Stimulated activated CD4-positive, alpha-beta T cell treated with anti-CD3 and anti-CD28 coated beads, Interleukin-4, amount 100 ng/mL, for 4 hours (primary cell): ENCODE measurements at places on chromosomes 16 and 17.
A peak's percentile ranks its signal among the peaks of the same experiment; 100 is the strongest.

DNA sequence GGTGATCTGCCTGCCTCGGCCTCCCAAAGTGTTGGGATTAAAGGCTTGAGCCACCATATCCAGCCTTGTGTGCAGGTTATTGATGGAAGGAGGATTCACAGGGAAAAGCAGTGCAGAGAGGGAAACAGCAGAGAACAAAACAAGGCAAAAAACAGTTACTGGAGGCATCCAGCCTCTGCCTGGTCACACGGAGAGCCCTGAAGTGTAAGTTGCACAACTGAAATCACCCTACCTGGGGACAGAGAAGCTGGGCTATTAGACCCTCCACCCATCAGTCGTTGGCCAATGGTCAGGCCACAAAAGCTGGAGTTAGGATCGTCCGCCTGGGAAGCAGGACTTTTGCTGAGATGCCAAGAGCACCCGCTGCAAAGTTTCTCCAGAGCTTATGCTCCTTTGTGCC is 57.9 kb upstream of the BCO1 start:
- no peak for DNase-seq

DNA sequence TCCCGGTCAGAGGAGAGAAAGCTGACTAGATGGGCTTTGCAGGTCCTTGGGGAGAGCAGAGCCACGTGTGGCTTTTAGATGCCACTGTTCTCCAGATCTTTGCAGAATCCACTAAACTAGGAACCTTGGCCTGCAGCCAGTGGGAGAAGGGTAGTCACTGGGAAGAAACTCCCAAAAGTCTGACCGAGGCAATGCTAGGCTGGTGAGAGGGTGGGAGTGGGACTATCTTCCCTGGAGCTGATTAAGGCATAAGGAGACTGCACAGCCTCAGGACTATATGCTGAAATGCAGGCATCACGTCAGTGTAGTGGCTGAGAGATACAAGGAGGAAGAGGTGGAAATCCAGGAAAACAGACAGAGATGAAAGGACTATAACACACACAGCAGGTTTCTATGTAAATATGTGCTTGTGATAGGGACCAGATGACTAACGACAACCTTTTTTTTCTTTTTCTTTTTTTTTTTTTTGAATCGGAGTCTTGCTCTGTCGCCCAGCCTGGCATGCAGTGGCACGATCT is 2.2 kb upstream of the GSDMA start:
- no peak for DNase-seq

- DNase-seq, result peak; percentile 53
Measured at GRCh38 chr17:58337210-58337599, 8.6 kb upstream of the TSPOAP1 start.

DNA sequence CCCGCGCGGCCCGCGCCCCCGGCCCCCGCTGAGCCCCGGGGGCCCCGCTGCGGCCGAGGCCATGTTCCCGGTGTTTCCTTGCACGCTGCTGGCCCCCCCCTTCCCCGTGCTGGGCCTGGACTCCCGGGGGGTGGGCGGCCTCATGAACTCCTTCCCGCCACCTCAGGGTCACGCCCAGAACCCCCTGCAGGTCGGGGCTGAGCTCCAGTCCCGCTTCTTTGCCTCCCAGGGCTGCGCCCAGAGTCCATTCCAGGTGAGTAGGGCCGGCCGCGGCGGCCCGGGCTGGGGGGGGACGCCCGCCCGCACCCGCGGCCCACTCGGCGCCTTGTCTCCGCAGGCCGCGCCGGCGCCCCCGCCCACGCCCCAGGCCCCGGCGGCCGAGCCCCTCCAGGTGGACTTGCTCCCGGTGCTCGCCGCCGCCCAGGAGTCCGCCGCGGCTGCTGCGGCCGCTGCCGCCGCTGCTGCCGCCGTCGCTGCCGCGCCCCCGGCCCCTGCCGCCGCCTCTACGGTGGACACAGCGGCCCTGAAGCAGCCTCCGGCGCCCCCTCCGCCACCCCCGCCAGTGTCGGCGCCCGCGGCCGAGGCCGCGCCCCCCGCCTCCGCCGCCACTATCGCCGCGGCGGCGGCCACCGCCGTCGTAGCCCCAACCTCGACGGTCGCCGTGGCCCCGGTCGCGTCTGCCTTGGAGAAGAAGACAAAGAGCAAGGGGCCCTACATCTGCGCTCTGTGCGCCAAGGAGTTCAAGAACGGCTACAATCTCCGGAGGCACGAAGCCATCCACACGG is 504 bp downstream of the MAZ start:
- DNase-seq, result peak; percentile 58

GRCh38 chr17:8496081-8496480 is 60.4 kb downstream of the NDEL1 start:
- no peak for DNase-seq

- no peak for DNase-seq
Measured at GRCh38 chr16:2881783-2882649, 999 bp upstream of the FLYWCH2 start.

- no peak for DNase-seq
Measured at GRCh38 chr17:1746975-1747543, 4.4 kb downstream of the SERPINF2 start.

DNA sequence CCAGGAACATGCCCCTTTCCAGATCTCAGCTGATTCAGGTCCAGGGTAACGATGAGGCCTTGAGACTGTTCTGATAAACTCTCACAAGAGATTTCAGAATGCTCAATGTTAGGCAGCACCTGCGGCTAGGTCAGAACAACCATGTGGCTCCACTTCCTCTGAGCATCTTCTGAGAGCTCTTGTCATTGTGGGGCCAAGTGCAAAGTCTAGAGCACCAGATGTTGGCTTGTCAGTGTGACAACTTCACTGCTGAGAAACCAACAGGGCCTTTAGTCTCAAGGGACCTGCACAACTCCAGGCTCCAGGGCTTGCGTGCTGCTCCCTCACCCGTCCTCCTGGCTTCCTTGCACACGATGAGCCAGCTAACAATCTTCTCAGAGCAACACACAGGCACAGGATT is 29.0 kb downstream of the FCSK start:
- DNase-seq, result no peak

GRCh38 chr16:11384956-11385586 is 39.8 kb downstream of the RMI2 start:
- DNase-seq, result no peak

DNA sequence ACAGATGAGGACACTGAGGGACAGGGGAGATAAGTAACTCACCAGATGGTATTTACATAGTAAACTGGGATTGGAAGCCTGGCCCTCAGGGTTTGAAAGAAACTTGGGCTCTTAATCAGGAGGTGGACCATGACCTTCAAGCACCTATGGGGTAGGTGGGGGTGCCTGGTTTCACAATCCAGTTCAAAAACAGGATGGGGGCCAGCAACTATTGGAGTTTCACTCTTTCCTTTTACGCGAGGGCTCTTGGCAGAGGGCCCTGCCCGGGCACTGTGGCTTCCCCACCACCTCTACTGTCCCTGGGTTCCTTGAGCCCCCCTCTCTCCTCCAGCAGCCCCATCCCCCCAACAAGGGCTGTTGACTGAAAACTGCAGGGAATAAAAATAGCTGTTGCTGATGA is 11.3 kb upstream of the PRR29 start:
- no peak for DNase-seq

DNA sequence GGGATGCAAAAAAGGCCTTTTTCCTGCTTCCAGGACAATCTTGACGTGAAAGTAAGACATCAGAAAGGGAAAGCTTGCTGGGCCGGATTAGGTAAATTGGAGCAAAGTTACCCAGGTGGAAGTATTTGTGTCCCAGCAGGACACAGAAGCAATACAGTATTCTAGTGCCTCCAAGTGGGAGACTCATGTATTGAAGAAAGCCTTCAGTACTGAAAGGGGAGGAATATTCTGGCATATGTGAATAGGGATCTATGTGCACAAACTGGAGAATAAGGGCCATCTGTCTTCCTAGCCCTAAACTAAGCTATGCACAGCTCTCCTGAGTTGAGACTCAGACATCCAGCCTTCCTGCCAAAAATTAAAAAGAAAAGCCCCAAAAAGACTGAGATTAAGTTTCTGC is 327.3 kb upstream of the CDH8 start:
- DNase-seq, result no peak

- DNase-seq, result no peak
Measured at GRCh38 chr17:64165347-64165746, 35.4 kb upstream of the ERN1 start.

DNA sequence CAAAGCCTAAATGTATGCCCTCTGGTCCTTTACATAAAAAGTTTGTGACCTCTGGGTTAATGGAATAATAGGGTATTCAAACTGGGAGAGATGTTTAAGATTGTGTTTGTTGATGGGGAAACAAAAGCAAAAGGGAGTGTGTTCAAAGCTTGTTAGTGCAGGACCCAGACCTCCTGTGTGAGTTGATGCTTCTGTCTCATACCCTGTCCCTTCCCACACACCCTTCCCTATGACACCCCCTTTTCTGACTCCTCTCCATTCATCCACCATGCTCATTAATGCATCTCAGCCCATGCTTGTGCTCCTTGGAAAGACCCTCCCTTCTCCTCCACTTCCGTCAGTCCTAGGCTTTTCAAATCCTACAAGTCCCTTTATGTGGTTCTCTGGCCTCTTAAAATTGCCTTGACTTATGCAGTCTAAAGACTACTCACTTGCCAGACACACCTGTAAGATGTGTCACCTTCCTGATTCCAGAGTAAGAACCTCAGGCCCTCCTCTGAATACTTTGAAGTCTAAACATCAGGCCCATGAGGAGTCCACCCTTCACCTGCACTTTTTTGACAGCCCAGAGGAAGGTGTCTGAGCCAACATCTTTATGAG is 128.0 kb upstream of the CACNG5 start:
- DNase-seq, result no peak

DNA sequence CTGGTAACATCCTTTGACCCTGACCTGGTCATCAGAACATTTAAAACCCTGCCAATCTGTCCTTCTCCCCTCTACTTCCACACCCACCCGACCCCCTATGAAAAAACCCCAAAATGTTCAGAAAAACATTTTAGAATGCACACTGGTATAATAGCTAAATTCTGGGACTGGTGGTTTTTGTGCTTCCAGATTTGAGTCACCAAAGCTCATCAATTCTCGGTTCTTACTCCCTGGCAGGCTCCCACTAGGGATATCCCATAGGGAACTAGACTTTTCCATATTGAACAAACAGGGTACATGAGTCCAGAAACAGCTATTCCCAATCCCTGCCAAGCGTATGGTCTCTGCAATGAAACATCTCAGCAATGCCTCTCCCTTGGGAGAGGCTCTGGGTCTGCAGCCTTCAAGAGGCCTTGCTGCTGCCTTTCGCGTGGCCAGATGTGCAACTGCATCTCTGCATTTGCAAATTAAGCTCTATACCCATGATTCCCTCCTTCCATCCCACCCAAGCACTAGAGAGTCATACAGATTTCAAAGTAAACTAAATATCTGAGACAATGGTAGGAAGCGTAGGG is 67.7 kb downstream of the SMG6 start:
- no peak for DNase-seq

DNA sequence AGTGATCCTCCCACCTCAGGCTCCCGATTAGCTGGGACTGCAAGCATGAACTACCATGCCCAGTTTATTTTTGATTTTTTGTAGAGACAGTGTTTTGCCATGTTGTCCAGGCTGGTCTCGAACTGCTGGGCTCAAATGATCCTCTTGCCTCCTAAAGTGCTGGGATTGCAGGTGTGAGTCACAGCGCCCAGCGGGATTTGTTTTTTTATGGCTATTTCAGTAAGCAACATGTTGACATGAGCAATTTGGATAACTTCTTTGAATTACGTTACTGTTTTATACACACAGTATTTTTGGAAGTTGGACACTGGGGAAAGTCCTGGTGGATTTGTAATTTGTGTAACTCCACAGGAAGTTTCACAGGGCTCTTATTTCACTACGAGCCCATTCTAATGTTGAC is 18.5 kb upstream of the RHOT1 start:
- DNase-seq, result no peak

DNA sequence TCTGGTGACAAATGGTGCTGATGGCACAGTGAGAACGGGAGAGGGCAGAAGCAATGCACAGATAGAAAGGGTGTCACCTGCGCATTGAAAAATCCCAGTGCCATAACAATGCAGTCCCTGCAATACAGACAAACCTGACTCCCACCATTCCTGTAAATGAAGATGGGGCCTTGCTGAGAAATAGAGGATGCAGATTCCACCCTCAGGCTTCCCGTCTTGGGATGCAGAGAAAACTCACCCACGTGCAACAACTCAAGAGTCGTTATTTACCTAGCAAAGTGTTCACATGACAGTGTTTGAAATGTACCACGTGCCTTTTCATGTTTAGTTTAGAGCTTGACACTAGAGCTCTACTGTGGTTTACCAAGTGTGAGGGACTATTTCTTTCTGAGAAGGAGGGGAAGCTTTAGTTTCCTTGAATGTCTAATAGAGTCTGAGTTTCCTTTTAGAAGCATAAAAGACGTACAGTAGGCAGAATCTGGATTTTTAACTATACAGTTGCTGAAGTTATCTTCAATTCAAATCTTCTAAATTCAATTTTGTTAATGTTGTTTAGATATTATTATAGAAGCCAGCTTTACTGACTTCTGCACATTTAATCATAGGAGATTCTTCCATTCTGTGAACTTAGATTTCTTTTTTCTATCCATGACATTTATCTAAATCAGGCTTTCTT is 35.6 kb downstream of the WWOX start:
- no peak for DNase-seq

GRCh38 chr17:73550556-73550955 is 93.7 kb downstream of the SDK2 start:
- DNase-seq, result no peak

DNA sequence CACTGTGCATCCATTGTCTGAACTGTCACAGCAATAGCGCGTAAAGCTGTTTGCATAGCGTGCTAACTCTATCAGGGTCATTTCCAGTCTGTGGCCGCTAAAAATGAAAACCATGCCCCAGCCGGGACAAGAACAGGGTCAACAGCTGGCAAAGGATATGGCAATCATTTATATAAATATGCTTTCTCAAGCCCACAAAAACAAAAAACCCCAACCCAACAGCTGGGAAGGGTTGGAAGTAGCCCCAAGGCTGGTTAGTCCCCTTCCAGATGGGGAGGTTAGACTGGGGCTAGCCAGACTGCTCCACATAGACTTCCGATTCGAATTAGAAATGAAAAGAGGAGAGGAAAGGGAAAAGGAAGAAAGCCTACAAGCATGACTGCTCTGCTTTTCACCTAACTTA is 203.3 kb upstream of the TBX2 start:
- no peak for DNase-seq
